ENCODE measurements at places on chromosomes 16 and 17.

DNA sequence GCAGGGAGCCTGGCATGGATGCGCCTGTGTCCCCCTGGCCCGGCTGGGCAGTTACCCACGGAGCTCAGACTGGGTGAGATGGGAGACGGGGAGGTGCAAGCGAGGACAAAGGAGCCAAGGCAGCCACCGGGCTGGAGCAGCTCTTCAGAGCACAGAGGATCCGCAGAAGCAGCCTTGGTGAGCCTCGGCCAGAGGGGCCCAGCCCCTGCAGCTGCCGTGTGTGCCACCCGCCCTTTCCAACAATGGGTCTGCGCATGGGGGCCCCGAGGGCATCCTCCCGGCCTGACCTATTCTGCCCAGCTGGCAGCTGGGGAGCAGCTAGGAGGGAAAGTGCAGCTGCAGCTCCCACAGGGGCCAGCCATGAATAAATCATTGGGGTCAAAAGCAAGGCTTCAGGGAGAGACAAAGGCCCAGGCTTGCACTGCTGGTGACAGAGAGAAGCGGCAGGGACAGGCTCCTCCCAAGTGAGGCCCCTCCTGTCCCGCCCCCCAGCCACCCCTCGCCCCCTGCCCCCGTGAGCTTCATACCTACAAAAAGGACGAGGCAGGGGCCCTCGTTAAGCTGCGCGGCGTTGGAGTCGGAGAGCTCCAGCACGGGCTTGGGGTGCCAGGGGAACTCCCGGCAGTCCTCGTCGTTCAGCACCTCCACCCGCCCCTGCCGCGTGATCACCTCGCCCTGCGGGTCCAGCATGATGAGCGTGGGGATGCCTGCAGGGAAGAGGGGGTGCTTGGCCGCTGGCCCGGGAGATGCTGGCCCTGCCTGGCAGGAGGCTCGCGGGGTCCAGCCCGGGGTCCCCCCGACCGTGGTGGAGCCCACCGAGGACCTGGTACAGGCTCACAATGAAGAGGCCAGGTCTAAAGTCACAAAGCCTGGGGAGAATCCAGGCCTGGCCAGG, 22.6 kb downstream of the MRM3 start:
- no peak for DNase-seq

GRCh38 chr17:37802061-37802595, 57.3 kb upstream of the HNF1B start:
- no peak for DNase-seq

- no peak for DNase-seq
Measured at GRCh38 chr17:71966055-71966454, 154.8 kb upstream of the SOX9 start.

- no peak for DNase-seq
Measured at GRCh38 chr16:51163366-51163765, 12.3 kb upstream of the SALL1 start.

GRCh38 chr16:54999481-54999880, 68.8 kb downstream of the IRX5 start:
- DNase-seq, result no peak

- peak; percentile 15 for DNase-seq
Measured at GRCh38 chr17:18038149-18038850, 668 bp downstream of the ATPAF2 start.

GRCh38 chr17:57782062-57782490, 37.0 kb upstream of the CCDC182 start:
- no peak for DNase-seq

DNA sequence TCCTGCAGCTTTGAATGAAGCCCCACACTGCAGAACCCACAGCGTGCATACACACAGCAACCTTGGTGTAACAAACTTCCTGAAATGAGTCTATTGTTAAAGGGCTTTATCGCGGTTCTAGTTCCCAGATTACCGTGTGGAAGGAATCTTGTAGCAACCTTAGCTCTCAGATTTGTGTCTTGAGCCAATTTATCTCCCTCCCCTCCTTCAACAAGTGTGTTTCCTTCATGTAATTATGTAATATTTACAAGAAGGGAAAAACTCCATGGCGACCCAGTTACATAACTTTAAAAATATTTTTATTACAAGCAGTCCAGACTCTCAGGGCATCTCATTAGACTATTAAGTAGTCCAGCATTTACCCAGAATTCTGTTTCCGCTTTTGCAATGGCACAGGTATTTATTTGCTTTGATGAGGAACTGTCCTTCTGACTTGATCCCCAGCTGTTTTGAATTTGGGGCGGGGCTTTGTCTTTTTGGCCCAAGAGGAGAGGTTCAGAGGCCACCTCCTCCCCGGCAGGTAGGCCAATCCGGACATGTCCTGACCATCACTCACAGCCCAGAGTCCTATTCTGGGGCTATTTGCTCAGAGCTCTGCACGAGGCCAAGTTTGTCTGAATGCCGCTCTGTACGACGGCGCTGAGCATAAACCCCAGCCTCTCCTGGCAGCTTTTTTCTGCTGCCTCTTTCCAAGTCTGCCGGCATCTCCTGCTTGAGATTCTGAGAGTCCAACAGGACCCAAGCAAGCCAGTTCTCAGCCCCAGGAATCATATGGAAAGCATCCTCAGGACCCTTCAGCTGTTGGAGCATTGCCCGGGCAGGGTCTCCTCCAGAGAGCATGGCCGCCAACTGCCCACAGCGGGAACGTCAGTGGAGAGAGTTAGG, 35.6 kb downstream of the CLEC16A start:
- DNase-seq, result no peak

GRCh38 chr17:30376621-30377452, 1.9 kb upstream of the CPD start:
- DNase-seq, result peak; percentile 45

- no peak for DNase-seq
Measured at GRCh38 chr16:88698646-88699045, 7.6 kb downstream of the RNF166 start.

GRCh38 chr17:39852239-39852638, 11.9 kb downstream of the IKZF3 start:
- no peak for DNase-seq

- DNase-seq, result no peak
Measured at GRCh38 chr17:17359271-17359670, 56.1 kb downstream of the NT5M start.

DNA sequence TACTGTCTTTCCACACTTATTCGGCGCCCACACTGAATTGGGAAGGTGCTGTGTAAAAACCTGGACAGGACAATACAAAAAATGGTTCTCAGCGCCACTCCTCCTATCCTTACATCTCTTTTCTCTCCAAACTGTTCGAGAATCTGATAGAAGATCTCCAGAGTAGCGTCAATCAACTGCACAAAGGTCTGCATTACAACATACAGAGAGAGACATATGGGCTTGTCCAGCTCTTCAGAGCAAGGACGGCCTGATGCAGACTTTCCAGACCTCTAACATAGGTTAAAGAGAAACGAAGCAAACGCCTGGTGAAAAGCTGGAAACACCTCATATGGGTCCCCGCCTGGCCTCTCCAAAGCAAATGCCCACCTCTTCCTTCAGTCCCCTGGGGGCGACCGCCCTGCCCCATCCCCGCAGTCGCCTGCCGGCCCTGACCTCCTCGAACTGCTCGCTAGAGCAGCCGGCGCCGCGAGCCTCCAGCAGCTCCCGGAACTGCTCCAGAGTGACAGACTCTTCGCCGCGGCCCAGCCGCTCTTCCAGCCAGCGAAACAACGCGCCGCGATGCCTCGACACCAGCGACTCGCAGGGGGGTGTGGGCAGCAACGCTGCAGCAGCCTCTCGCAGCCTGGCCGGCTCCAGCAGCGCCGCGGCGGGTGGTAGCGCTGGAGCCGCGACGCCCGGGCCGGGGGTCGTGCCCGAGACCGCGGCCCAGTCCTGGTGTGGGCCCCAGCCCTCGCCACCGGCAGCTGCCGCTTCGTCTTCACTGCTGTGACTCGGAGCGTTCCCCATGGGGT, 526 bp downstream of the ZZEF1 start:
- DNase-seq, result peak; percentile 35

DNA sequence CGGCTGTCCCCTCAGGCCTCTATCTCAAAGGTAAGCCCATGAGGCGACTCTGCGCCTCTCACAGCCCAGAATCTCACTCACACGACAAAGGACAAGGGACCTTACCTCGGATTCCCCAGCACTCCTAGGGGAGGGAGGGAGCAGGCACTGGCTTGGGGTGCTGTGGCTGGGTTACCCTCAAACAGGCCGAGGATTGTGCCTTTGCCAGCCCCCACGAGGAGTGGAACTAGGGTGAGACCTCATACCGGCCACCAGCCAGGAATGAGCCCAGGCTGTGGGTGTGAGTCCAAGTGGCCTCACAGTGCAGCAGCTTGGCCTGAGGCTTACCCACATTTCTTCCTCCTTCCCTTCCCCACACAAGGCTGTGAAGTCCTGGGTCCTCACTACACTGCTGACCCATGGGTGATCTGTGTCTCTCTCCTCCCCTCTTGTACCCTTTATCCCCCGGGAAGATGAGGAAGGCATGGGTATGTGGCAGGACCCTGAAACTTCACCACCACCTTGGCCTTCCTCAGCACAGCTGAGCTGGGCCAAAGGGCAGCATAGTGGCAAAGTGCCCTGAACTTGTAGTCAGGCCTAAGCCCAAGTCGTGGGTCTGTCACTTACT, 5.9 kb downstream of the PROCA1 start:
- no peak for DNase-seq

GRCh38 chr16:741986-742629, 1.3 kb upstream of the CIAO3 start:
- DNase-seq, result no peak

GRCh38 chr17:34308371-34308770, 10.9 kb upstream of the CCL8 start:
- no peak for DNase-seq

GRCh38 chr17:7894226-7894625, 5.6 kb downstream of the CHD3 start:
- no peak for DNase-seq

GRCh38 chr17:31309556-31309955, 4.3 kb downstream of the EVI2B start:
- no peak for DNase-seq

DNA sequence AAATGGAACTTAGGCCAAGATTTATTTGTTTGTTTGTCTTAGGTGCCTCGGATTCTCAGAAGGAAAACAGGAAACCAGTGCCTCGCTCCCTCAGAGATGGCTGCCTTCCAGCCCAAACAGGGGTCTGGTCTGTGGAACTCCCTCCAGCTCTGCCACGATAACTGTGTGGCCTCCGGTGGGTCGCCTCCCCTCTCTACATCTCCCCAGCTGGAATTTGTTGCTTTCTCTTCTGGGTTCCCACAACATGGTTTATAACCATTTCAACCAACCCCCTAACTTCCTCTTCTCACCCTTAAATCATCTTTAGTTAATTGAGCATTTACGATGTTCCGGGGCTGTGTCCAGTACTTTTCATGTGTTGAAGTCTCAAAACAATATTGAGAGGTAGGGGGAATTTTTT, 30.9 kb upstream of the PLLP start:
- no peak for DNase-seq

DNA sequence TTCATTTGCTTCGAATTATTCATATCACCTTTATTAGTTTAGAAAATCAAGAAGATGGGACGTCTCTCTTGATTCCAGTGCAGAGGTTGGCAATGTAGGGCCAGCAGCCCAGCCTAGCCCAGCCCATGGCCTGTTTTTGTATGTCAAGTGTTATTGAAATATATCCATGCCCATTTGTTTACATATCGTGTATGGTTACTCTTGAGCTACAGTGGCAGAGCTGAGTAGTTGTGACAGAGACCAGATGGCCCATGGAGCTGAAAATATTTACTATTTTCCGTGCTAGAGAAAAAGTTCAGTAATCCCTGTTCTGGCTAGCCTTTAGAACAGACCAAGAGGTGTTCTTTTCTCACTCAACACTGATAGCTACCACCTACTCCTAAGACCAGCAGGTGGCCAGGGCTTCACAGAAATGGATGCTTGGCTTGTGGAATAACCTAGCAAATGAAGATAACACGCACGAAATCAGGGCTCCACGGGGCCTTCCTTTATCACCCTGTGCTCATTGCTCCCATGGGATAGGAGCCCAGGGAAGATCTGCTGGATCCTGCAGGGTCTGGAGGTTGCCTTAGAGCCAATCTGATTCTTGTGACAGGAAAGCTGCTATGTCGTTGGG, 123.2 kb upstream of the ANKFN1 start:
- no peak for DNase-seq

DNA sequence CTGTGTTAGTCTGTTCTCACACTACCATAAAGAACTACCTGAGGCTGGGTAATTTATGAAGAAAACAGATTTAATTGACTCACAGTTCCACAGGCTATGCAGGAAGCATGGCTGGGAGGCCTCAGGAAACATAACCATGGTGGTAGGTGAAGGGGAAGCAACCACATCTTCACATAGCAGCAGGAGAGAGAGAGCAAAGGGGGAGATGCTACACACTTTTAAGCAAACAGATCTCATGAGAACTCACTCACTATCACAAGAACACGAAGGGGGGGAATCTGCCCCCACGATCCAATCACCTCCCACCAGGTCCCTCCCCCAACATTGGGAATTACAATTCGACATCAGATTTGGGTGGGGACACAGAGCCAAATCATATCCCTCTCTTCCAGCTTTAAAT, 31.8 kb upstream of the NXPH3 start:
- no peak for DNase-seq

DNA sequence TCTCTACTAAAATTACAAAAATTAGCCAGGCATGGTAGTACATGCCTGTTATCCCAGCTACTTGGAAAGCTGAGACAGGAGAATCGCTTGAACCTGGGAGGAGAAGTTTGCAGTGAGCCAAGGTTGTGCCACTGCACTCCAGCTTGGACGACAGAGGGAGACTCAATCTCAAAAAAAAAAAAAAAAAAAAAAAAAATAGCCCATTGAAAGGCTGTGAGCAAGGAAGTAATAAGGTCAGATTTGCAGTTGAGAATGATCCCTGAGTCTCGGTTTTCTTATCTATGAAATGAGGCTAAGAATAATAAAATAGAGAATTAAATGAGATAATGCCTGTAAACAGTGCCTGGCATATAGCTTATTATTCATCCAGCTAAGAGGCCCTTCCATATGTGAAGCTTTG, 1.3 kb upstream of the PDK2 start:
- no peak for DNase-seq

GRCh38 chr17:8060274-8060673, 21.4 kb downstream of the ALOX15B start:
- peak; percentile 38 for DNase-seq

GRCh38 chr17:76742958-76743357, 5.0 kb downstream of the MFSD11 start:
- DNase-seq, result no peak
